ENCODE measurements at places on chromosomes 3 and 15. TPM values are rescaled to one million over a fixed set of nuclear protein-coding genes. Genes with fewer than 3 reads are reported as not detected.

The ZCWPW2 gene
- polyA plus RNA-seq, result 0.13 TPM

The SLC12A1 gene
- not detected for polyA plus RNA-seq

The LMCD1 gene
- polyA plus RNA-seq, result 26.5 TPM

The GOLGA8T gene
- polyA plus RNA-seq, result 0.06 TPM

The ECE2 gene
- polyA plus RNA-seq, result 0.03 TPM

The AGTR1 gene
- polyA plus RNA-seq, result 0.32 TPM

- H3K36me3 ChIP-seq, result no peaks in the 10 kb centered on the region
- no peaks in the 10 kb centered on the region for H3K27me3 ChIP-seq
- no peak for DNase-seq
- no peak overlapping the region for H3K27ac ChIP-seq
- no peaks in the 10 kb centered on the region for H3K4me1 ChIP-seq
- no peak overlapping the region for H3K4me3 ChIP-seq
Measured at GRCh38 chr3:197892162-197892561, 57.8 kb upstream of the RPL35A start.

DNA sequence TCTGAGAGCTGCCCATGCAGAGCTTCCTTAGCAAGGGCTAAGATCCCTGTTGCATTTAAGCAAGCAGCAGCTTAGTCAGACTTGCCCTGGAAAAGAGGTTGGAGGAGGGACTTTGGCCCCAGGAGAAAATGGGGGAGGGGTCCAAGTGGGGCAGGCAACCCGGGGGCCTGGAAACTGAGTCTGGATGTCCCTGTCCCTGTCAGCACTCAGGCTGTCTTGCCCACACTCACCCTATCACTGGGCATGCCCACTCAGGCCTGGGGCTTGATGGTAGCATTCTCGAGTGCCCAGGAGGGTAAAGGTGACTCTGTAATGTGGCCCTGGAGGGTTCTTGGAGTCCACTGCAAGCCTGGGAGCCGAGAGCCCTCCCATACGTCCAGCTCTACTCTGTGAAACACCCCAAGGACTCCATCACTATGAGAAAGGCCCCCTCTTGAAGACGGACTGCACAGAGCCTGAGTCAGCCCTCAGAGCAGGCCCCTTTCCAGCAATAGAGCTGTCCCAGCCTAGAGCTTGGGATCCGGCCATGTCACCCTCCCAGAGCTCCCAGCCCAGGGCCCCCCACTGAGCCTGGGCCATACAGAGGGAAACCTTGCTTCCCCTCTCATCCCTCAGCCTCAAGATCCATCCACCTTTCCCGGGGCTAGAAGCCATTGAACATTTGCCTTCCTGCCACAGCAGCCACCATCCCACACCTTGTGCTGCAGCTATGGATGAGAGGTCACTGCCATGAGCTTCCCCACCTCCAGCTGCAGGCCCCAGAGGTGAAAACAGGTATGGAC is 13.4 kb downstream of the MYL3 start:
- no peak for DNase-seq
- H3K27me3 ChIP-seq, result no peaks in the 10 kb centered on the region
- no peak overlapping the region for H3K27ac ChIP-seq
- H3K36me3 ChIP-seq, result no peaks in the 10 kb centered on the region
- no peaks in the 10 kb centered on the region for H3K4me1 ChIP-seq

GRCh38 chr3:197155046-197155445 is 125.4 kb upstream of the MELTF start:
- no peak for DNase-seq
- peaks cover 11% of the 10 kb centered on the region for H3K36me3 ChIP-seq
- no peaks in the 10 kb centered on the region for H3K27me3 ChIP-seq
- no peak overlapping the region for H3K4me3 ChIP-seq

DNA sequence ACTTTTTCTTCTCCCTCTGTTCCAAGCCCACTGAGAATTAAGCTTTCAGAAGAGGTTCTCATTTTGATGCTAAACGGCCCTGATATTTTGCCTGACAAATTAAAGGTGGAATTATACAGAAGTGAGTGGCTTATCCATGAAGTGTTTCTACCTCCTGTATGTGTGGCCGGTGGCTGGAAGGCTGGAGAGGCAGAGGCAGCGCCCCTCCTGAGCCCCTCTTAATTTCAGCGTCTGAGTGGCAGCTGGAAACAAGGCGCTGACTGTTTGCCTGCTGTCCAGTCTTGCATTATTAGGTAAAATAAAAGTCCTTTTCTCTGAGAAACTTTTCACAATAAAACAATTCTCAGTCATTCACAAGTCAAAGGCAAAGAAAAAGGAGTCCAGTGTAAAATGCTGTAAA is 685.7 kb downstream of the MCTP2 start:
- no peak for DNase-seq
- no peaks in the 10 kb centered on the region for H3K27me3 ChIP-seq
- no peaks in the 10 kb centered on the region for H3K36me3 ChIP-seq
- H3K27ac ChIP-seq, result no peak overlapping the region
- no peak overlapping the region for H3K4me3 ChIP-seq

DNA sequence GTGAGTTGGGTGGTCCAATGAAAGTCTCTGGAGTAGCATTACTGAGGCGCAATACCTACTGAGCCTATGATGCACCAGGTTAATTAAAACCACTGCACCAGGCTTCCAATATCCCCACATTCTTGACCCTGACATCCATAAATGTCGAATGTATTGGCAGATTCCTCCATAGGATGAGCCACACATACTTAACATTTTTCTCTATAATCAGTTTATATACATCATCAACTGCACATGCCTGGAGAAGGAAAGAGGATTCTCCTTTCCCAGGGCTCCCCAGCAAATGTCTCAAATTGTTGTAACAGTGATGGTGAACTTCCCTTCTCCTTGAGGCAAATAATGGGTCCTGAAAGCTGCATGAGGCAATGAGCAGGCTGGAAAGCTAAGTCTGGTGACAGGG is 82.3 kb upstream of the LPP start:
- no peak for DNase-seq
- no peaks in the 10 kb centered on the region for H3K4me1 ChIP-seq
- no peaks in the 10 kb centered on the region for H3K36me3 ChIP-seq
- H3K27ac ChIP-seq, result no peak overlapping the region
- no peaks in the 10 kb centered on the region for H3K27me3 ChIP-seq

GRCh38 chr15:84826369-84826823 is 9.2 kb downstream of the ALPK3 start:
- DNase-seq, result no peak
- H3K27ac ChIP-seq, result no peak overlapping the region
- H3K4me1 ChIP-seq, result no peaks in the 10 kb centered on the region
- no peak overlapping the region for H3K4me3 ChIP-seq
- no peaks in the 10 kb centered on the region for H3K36me3 ChIP-seq

DNA sequence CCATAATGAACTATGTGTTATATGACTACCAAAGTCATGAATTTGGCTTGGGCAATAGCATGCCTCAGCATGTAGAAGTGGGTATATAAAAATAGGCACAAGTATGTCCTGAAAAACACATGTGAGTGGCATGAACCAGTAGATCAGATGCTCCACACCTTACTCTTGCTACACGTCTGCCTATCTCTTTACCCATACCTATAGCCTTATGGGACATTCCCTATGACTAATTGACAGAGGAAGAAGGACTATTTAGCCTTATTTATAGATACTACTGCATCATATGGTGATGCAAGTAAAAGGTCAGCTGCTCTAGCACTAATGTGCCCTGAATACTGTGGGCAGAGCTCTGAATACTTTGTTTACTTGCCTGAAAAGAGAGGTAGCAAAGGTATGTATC is 81.0 kb upstream of the ZPLD1 start:
- H3K27me3 ChIP-seq, result no peaks in the 10 kb centered on the region
- H3K4me1 ChIP-seq, result no peaks in the 10 kb centered on the region
- H3K4me3 ChIP-seq, result no peak overlapping the region
- no peak for DNase-seq

- no peaks in the 10 kb centered on the region for H3K4me1 ChIP-seq
- no peak for DNase-seq
- H3K27ac ChIP-seq, result no peak overlapping the region
- no peaks in the 10 kb centered on the region for H3K36me3 ChIP-seq
- H3K4me3 ChIP-seq, result no peak overlapping the region
- no peaks in the 10 kb centered on the region for H3K27me3 ChIP-seq
Measured at GRCh38 chr15:90064911-90065681, 37.2 kb downstream of the IDH2 start.
